ENCODE measurements at places on chromosomes 11 and 22. TPM values are rescaled to one million over a fixed set of nuclear protein-coding genes. Genes with fewer than 3 reads are reported as not detected.

Gene HEPACAM
- 0.11 TPM for total RNA-seq

DNA sequence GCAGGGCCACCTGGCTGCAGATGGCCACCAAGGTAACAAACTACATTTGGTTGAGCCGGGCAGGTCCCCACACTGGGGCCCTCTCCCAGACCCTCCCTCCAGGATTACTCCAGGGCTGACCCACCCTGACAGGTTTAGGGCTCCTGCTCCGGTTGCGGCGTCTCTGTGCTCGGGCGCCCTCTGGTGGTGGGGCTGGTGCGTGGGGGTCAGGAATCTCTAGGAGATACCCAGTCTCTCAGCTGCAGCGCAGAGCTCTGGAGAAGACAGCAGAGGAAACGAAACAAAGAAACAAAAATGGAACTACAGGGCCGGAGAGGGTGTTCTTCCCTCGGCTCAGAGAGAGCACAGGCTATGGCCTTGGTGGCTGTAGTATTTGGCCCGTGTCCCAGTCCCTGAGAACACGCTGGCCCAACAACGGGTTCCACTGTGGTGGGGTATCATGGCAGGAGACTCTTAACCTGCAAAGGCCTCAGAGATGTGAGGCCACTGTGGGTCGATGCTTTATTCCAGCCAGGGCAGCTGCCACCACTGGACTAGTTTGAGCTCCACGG lies 2.4 kb downstream of the C11orf96 start:
- no peak overlapping the region for H3K27ac ChIP-seq
- H3K4me3 ChIP-seq = no peak overlapping the region
- peak; percentile 66 for DNase-seq
- H3K27me3 ChIP-seq = peaks cover 11% of the 10 kb centered on the region

- no peak overlapping the region for H3K4me3 ChIP-seq
- peaks cover 2% of the 10 kb centered on the region for H3K27me3 ChIP-seq
- peaks cover 4% of the 10 kb centered on the region for H3K4me1 ChIP-seq
Measured at GRCh38 chr11:57646194-57646798, 3.4 kb downstream of the YPEL4 start.

DNA sequence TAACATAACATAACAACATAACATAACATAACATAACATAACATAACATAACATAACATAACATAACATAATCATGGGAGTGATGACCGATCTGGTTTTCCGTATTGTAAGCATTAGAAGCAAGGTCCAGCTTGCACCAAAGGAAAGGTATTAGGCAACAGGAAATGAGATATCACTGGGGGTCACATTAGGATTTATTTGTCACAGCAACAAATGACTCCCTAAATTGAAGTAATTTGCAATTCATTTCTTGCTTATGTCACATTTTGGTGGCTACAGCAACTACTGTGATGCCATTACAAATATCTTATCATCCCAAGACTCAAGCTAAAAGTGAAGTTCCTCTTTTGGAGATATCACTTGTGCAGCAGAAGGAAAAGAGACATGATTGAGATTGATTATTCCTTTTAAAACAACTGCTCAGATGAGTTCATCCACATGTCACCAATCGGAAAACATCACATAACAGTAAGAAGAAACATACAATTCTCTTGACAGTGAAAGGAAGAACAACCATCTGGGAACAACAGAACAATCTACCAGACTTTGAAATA lies 1331.1 kb upstream of the RAG2 start:
- DNase-seq = no peak
- no peak overlapping the region for H3K27ac ChIP-seq
- no peaks in the 10 kb centered on the region for H3K36me3 ChIP-seq
- H3K27me3 ChIP-seq = no peaks in the 10 kb centered on the region
- no peaks in the 10 kb centered on the region for H3K4me1 ChIP-seq
- no peak overlapping the region for H3K4me3 ChIP-seq

GRCh38 chr11:126159719-126160344 lies 51.6 kb downstream of the RPUSD4 start:
- DNase-seq = no peak
- no peaks in the 10 kb centered on the region for H3K27me3 ChIP-seq
- no peak overlapping the region for H3K4me3 ChIP-seq
- no peaks in the 10 kb centered on the region for H3K36me3 ChIP-seq

Gene RGL4
- not detected for total RNA-seq

- H3K36me3 ChIP-seq = no peaks in the 10 kb centered on the region
- DNase-seq = peak; percentile 94
- H3K27ac ChIP-seq = peak overlapping the region; percentile 84
- H3K4me1 ChIP-seq = peaks cover 20% of the 10 kb centered on the region
- peak overlapping the region; percentile 93 for H3K4me3 ChIP-seq
Measured at GRCh38 chr22:39240831-39241793, 3.7 kb downstream of the PDGFB start.

Gene CLCF1
- total RNA-seq = 5.8 TPM

GRCh38 chr11:66418168-66418985 lies 2.5 kb upstream of the NPAS4 start:
- peak; percentile 82 for DNase-seq
- no peaks in the 10 kb centered on the region for H3K4me1 ChIP-seq
- H3K4me3 ChIP-seq = no peak overlapping the region
- no peak overlapping the region for H3K27ac ChIP-seq
- H3K36me3 ChIP-seq = no peaks in the 10 kb centered on the region

DNA sequence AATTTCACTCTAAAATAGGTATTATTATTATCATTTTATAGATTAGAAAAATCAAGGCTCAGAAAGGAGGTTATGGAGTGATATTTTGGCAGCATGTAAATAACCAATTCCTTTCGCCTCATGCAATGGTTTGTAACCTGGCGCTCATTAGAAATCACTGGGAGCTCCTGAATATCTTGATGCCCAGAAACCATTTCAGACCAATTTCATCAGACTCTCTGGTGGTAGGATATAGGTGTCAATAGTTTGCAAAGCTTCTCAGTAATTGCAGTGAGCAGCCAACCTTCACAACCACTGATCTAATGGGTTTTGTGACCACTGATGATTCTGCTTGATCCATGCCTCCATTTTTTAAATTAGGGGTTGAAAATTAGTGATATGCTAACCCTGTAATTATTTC lies 57.8 kb upstream of the ZC3H12C start:
- no peak overlapping the region for H3K27ac ChIP-seq
- peaks cover 7% of the 10 kb centered on the region for H3K4me1 ChIP-seq
- no peaks in the 10 kb centered on the region for H3K36me3 ChIP-seq

Gene VEGFB
- 60.6 TPM for total RNA-seq

GRCh38 chr22:41757502-41757901 lies 43.0 kb upstream of the CCDC134 start:
- no peak overlapping the region for H3K27ac ChIP-seq
- H3K36me3 ChIP-seq = no peaks in the 10 kb centered on the region
- no peaks in the 10 kb centered on the region for H3K27me3 ChIP-seq
- no peak overlapping the region for H3K4me3 ChIP-seq
- H3K4me1 ChIP-seq = no peaks in the 10 kb centered on the region

DNA sequence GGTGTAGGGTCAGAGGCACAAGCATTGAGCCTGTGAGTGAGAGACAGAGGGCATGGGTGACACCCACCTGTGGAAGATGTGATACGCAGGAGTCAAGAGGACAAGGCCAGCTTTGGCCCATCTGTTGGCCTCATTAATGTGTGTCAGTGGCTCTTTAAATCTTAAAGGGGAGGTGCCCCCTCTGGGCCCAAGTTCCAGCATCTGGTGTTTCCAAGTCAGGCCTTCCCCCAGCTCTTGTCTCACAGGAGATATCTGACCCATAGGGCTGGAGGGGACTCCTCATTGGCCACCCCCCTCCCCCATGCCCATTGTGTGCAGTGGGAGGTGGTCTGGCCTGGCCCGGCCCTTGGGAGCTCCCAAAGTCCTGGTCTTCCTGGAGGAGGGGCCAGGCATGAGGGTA lies 8.9 kb downstream of the KCNK7 start:
- H3K27ac ChIP-seq = no peak overlapping the region
- H3K4me1 ChIP-seq = no peaks in the 10 kb centered on the region
- no peak overlapping the region for H3K4me3 ChIP-seq

- H3K4me3 ChIP-seq = no peak overlapping the region
- H3K4me1 ChIP-seq = peaks cover 3% of the 10 kb centered on the region
- H3K36me3 ChIP-seq = no peaks in the 10 kb centered on the region
- H3K27ac ChIP-seq = no peak overlapping the region
Measured at GRCh38 chr11:108780119-108780518, 115.2 kb downstream of the DDX10 start.

DNA sequence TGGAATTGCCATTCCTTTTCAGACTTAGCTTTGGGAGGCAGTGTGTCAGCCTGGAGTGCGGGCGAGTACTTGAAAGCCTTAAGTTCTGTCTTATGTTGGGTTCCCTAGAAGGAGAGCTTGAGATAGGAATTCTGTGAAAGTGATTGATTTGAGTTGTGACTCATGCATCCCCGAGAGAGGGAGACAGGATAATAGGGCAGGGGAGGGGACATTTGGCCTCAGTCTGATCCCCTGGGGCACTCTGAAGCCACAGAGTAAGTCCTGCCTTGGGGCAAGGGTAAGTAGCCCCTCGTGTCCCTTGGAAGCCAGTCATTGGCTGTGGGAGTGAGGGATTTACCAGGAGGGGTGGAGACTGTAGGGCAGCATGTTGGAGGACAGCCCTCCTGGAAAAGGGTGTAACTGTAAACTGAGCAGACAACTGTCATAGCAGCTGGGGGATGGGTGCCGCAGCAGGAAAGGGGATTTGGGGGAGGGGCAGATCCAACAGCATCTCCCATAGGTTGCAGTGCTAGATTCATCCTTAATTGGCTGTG lies 44.0 kb downstream of the KIAA1671 start:
- no peak overlapping the region for H3K4me3 ChIP-seq
- H3K36me3 ChIP-seq = no peaks in the 10 kb centered on the region
- no peaks in the 10 kb centered on the region for H3K27me3 ChIP-seq
- DNase-seq = peak; percentile 69
- peak overlapping the region; percentile 15 for H3K27ac ChIP-seq

- H3K36me3 ChIP-seq = no peaks in the 10 kb centered on the region
- no peaks in the 10 kb centered on the region for H3K4me1 ChIP-seq
- no peak for DNase-seq
- no peaks in the 10 kb centered on the region for H3K27me3 ChIP-seq
- H3K27ac ChIP-seq = no peak overlapping the region
Measured at GRCh38 chr11:55732936-55733335, 40.3 kb upstream of the OR5D13 start.

DNA sequence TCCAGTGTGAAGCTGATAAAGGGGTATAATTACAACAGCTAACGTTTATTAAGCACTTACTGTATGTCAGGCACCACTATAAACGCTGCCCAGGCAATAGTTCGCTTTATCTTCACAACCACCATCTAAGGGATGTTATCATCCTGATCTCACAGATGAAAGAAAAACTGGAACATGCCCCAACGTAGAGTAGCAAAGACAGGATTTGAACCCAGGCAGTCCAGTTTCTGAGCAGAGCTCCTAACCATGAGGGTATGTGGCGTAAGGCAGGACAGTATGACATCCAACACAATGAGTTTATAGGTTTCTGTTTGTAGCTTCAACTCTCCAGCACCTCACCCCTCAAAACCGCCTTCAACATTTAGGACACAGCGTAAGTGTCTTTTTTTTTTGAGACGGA lies 59.5 kb downstream of the AHNAK start:
- peaks cover 52% of the 10 kb centered on the region for H3K4me1 ChIP-seq
- H3K36me3 ChIP-seq = no peaks in the 10 kb centered on the region

DNA sequence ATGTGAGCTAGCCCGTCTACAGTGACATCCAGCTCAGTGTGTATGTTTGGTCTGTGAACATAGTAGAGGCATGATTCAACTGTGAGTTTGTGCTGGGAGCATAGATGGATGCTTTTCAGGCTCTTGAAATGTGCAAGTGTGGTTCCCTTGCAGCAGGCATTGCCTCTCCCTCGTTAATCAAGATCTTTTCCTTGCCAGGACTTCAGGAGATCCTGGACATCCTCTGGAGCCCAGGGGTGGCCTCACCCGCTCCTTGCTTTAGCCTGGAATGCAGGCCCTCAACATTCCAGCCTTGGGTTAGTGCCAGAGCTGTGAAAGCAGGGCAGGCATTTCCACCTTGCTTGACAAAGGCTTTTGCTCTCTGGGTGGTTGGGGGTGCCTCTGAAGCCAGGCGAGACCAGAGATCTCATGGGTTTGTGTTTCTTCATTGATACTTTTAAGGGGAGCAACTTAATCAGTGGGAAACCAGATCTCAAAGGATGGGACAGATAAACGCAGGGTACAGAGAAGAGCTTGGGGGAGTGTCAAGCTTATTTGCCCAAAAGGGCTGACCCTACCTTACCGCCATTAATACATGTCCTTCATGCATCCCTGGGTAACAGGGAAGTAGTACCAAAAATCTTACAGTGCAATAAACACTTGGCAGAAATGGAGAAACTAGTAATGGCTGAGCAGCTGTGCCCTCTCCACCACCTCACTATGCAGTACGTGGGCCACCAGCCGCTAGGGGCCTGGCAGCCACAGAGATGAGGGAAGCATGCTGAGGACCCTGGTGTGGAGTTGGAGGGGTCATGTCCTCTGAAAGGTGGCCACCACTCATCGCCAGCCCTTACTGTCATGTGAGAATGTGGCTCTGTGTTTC lies 72.1 kb downstream of the PTPRJ start:
- H3K27me3 ChIP-seq = no peaks in the 10 kb centered on the region
- no peak overlapping the region for H3K4me3 ChIP-seq
- peak overlapping the region; percentile 92 for H3K27ac ChIP-seq
- H3K4me1 ChIP-seq = peaks cover 39% of the 10 kb centered on the region

DNA sequence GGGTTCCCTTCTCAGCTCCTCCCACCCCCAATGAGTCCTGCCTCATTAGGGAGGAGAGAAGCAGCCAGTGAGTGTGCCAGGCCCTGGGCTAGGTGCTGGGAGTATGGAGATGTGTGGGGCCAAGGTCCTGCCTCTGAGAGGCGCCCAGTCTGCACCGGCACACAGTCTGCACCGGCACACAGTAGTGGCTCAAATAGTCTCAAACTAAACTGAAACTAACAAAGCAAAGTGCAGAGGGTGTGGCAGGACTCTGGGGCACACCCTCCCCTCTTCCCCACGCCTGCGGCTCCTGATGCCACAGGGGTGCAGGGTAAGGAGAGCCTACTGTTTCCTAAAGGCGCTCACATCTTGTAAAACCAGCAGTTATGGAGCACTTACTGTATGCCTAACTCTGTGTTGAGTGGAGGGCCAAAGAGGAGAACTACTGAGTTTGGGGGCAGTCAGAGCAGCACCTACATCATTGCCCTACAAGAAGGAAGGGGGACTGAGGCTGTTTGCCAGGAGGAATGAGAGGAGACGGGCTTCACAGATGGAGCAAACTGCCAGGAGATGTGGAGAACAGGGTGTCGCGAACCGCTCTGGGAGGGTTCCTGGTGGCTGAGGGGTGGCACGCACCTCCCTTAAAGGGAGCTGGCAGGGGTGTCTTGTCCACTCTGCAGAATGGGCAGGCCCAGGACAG lies 939 bp upstream of the SH3BP1 start:
- H3K36me3 ChIP-seq = no peaks in the 10 kb centered on the region
- H3K27ac ChIP-seq = peak overlapping the region; percentile 76
- no peak for DNase-seq

Measured in Caco-2 (cell line).